Bone marrow (tissue), 2 donors: ENCODE measurements at places on chromosomes 16 and 17.

- DNase-seq, result no peak
Measured at GRCh38 chr17:76893623-76894334, 25.6 kb downstream of the MGAT5B start.

DNA sequence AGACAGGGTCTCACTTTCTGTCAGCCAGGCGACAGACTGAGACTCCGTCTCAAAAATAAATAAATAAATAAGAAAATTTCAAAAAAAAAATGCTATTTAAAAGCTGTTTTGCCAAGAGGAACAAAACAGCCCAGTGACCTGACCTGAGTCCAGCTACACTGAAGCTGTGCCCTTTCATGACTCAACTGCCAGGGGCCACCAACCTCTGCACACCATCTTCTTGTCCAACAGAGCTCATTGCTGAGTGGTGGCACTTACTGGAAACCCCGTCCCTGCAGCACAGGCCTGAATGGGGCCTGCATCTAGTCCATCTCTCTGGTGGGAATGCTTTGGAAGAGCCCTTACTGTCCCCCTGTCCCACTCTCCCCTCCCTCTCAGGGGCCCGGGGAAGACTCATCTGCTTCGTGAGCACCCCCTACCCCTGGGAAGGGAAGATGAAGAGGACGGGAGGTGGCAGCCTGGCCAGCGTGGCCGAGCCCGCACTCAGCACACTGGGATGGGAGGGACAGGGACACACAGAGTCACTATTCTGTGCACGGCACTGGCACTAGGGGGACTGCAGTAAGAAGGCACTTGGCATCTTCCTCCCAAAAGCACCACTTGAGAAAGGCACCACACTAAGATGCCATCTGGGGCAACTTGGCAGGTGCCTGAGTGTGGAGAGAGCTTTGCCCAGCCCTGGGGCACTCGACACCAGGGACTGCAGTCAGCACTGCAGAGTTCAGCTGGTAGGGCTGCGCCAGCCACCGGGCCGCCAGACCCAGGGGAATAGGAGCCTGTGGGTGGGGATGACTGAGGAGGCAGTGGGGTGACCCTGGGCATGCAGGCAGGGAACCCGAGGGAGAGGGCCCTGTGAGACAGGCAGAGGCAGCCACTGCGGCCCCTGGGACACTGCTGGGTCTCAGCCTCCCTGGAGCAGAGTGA, 13.5 kb downstream of the FBXO31 start:
- no peak for DNase-seq

DNA sequence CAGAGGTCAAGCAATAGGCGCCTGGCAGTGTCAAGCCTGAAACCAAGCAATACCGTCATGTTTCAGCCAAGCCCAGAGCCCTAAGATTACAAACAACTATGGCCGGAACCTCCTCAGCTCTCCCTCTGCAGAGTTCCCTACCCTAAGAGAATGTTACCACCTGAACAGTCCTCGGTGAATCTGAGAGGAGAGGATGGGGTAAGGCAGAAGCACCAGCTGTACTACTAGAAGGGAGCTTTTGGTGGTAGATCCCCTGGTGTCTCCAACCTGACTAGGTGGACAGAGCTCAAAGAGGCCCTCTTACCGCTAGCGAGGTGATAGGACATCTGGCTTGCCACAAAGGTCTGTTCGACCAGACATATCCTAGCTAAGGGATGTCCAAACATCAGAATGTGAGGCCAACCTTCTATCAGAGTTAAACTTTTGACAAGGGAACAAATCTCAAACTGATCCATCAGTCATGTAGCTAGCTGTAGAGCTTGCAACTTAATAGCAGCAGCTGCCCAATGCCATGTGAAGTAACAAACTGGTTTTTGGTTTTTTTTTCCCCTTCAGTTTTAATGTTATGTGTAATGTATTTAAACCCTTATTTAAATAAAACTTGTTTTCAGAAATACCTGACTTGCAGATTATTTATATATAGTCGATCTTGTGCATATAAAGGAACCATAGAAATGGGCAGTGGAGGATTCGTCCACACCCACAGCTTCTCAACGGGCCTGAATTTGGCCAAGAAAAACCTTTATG, 2.5 kb downstream of the EIF1 start:
- DNase-seq, result no peak

- DNase-seq, result no peak
Measured at GRCh38 chr16:83244057-83244456, 563.7 kb upstream of the HSBP1 start.

DNA sequence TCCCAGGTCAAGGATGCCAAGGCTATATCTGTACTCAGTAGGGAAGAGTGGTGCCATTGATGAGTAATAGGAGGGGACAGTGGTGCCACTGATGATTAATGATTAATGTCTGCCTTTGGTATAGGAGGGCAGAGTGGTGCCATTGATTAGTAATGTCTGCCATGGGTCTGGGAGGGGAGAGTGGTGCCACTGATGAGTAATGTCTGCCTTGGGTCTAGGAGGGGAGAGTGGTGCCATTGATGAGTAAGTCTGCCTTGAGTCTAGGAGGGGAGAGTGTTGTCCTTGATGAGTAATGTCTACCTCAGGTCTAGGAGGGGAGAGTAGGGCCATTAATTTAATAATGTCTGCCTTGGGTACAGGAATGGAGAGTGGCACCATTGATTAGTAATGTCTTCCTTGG, 507.8 kb upstream of the EEF2KMT start:
- DNase-seq, result no peak

DNA sequence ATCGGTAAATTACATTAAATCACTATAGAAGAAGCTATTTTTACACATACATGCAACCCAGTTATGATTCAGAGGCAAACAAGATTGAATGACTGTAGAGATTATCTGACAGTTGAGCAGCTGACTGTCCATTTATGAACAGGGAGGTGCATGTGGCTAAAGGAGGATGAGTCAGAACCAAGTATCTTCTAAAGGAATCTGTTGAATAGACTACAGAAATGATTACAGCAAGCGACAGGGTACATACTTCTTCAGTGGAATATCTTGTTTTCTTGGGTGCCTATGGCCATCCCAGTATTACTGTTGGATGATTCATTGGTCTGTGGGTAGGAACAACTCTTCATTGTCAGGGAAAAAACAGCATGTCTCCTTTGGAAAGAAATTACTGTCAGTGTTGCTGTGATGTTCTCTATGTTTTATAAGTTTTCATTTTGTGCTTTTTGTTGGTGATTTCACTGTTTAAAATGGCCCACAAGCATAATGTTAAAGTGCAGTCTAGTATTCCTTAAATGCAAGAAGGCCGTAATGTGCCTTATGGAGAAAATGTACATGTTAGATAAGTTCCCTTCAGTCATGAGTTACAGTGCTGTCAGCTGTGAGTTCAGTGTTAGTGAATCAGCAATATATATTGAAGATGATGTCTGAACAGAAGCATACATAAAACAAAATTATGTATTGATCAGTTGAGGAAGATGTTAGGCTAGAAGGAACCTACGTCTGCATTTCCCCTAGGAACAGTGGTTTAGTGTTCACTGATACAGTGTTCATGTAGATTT, 27.0 kb downstream of the CBFB start:
- DNase-seq, result no peak

DNA sequence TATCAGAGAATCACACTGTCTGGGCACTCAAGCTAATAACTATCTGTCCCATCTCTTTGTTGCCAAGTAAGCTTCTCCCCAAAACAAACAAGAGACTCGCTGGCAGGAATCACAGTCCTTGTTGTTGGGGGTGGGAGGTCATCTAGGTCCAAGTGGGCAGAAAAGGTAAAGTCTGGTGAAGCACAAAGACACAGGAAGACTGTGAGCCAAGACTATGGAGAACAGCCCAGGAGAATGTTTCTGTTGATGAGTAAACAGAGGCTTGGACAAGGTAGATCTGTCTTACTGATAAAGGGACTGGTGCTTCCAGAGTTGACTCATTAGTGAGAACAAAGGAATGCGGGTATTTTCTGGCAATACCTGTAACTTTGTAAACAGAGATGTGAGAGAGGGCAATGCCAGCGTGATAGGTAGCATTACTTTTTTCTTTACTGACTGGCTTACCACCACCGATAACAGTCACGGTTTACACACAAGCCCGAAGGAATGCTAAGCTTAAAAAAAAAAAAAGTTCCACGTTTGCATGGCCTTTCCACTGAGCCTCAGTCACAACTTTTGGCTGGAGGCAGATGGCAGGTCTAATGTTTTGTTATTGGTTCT, 11.5 kb upstream of the MMD start:
- no peak for DNase-seq

GRCh38 chr17:4898351-4898750, 985 bp upstream of the C17orf107 start:
- DNase-seq, result no peak

- peak; percentile 23 for DNase-seq
Measured at GRCh38 chr16:4614571-4615383, at the start of gene UBALD1. TSS of gene UBALD1 (minus strand) at chr16:4614888. CDS start at chr16:4614797, 91 bp downstream.

DNA sequence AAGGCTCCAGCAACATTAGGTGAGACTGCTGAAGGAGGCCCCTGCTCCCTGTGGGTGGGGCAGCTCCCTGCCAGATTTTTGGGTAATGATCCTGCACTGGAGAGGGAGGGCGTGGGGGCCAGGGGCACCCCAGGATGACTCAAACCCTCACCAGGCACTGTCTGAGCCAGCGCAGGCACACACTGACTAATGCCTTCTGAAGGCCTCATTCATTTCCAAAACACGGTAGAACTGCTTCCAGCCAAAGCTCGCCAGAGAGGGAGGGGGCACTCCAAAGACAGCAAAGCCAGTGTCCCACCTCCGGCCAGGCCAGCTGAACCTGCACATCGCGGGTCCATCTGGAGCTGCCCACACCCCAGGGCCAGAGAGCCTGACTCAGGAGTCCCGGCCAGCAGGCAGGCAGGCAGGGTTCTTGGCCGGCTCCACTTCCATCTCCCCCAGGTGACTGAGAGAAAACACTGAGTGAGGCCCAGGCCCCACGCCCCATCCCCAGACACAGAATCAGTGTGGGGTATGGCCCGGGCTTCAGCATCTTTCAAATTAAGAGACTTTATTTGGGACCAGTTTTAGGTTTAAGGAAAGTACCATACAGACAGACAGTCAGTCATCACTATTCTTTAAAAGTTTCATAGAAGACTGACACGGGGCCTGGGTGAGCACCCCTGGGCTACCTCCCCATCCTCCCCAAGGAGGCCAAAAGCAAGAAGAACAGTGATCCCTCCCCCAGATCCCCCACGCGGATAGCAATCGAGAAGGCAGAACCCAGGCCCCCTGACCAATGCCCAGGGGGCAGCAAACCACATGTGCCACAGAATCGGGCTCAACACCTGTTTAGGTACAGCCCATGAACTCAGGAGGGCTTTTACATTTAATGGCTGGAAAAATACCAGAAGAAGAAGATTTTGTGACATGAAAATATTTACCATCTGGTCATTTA, 2.3 kb downstream of the PIEZO1 start:
- peak; percentile 39 for DNase-seq
